Activated naive CD8-positive, alpha-beta T cell treated with anti-CD3 and anti-CD28 coated beads, Interleukin-2, amount 50 U/mL, for 16 hours (primary cell): ENCODE measurements at places on chromosomes 1 and 21.

DNA sequence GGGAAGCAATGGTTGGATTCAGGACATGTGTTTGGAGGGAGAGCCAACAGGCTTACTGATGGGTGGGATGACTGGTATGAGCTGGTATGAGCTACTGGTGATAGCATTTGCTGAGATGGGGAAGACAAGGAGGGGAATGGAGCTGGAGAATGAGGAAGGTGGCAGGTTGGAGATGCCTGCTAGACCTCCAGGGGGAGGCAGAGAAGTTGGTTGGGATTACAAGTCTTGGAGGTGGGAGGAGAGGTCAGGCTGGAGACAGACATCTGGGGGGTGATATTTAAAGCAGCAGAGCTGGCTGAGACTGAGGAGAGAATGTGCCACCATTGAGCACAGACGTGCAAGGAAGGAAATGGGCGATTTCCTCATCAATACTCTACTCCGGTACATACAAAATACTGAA lies 31.8 kb upstream of the ENO1 start:
- DNase-seq, result no peak

- DNase-seq, result no peak
Observed at GRCh38 chr1:185886671-185887070, 152.5 kb downstream of the HMCN1 start.

DNA sequence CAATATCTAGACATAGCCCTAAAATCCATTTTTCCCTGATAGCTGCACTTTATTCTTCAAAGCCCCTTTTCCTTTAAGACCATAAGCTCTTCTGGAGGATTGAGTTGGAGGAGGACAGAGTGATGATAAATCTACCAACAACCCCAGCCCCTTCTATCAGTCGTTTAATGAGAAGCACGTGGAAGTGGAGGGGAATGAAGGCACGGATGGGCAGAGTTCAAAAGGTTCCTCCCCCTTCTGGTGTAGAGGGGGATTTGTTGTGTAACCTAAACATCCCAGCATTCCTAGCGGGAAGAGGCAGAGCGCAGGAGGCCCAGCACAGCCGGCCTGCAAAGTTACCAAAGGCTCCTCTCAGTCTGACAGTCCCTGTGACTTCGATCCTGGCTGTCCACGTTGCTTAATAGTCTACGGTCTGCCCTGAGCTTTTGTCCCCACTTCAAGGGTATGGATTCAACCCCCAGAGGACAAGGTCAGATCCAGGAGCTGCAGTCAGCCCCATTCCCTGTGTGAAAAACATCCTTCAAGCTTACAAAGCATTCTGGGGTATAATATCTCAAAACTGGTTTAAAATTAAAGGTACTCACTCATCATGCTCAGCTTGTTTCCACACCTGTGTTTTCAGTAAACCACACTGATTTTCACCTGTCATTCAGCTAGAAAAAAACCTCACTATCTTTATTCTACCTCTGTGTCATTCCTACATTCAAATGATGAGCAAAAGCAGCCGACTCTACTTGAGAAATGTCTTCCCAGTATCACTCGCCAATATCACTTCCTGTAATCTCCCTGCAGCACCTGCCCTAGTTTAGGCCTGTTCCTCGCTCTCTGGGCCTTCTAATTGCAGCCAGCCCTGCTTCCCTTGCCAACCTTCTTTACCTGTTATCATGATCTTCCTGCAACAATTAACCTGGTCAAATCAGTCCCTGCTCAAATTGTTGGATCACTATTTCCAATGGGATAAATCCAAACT lies 117.9 kb downstream of the PLPP3 start:
- DNase-seq, result no peak

DNA sequence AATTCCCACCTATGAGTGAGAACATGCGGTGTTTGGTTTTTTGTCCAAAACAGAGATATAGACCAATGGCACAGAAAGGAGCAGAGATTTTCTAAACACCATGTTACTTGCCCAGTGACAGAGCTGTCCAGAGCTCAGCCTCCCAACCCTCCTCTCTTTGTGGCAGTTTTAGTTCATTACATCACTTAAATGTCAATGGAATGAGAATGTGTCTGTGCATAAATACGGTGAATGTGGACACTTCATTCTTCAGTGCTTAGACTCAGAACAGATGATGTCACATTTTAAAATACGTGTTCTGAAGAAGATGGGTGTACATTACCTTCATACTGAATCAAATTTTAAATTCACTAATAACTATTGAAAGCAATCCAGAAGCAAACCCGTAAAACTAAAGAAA lies 374.9 kb downstream of the DSCAM start:
- no peak for DNase-seq

- no peak for DNase-seq
Observed at GRCh38 chr1:13930151-13930550, 230.2 kb downstream of the PRDM2 start.

DNA sequence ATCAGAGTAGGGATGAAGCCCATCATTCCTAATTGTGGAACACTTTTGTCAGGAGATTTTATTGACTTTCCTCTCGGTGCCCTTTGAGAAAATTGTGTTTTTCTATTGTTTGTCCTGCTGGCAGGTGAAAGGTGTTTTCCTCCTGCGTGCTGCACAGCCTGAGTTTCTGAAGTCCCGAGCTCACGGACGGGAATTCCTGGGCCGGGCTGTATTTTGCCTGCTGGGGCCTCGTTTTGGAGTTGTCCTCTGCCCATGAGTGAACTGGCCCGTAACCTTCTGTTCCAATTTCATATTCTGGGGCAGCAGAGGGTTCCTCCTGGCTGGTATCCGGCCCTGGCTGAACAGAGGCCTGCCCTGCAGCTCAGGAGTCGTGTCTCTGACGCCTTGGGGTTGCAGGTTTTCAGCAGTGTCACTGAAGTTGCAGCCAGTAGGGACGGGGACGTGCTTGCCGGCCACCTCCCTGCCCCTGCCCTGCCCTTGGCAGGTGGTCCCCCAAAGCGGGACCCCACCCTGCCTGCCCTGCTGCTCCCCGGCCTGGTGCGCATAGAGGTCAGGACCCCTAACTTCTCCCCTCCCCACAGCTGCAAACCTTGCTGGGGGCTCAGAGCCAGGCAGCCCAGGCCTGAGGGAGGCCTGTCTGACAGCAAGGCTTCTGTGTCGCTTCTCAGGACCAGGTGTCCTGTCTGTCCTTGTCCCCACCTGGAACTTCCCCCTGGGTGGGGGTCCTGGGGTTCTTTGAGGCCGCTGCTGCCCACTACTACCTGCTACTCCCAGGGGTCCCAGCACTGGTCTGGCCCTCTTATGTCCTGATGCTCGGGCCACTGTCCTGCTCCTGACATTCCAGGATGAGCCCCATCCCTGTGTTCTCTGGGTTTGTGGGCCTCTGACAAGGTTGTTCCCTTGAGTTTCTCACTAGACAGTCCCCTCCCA lies 49.0 kb downstream of the SLX9 start:
- no peak for DNase-seq

DNA sequence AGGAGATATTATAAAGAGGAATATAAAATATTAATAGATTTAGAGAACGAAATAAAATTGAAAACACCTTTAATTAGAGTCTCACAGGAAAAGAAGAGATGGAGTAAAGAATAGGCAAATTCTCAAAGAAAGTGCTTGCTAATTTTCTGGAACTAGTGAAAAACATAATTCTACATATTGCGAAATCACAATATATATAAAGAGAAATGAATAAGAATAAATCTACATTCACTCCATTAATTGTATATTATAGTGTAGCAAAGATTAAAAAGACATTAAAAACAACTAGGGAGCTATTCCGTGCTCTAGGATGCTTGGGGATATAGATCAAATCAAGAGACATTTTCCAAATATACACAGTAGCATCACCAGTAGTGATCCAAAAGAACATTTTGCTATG lies 685.2 kb upstream of the NCAM2 start:
- no peak for DNase-seq
